Left ventricle myocardium inferior (tissue), 1 donor: ENCODE measurements at places on chromosomes 5 and 9.

DNA sequence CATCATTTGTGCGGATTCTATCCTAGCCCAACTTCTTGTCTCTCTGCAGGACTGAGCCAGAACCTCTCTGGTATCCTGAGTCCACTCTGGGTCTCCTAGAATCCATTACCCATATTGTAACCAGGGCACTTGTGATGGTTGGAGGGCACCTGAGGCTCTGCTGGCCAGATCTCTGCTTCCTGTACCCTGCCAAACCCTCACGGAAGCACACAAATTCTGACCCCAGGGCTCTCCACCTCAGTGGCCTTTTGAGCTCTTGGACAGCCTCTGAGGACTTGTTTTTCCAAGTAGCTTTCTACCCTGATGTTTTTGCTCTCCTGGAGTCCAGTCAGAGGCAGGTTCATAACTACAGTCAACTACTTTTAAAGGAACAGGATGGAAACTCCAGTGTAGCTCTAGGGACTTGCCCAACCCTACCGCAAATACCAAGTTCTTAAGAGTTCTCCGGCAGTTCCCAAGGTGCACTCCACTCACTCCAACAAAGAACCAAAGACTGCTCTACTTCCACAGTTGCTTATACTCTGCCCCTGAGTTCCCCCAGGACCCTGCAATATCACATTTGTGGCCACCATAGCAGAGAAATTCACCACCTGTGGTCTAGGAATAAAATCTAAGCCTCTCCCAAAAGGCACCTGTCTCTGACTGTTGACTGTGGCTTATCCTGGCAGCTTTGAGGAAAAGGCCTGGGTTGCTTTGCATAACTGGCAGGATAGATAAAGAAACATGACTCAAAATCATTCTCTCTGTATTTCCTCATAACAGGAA, 9.6 kb downstream of the PIP5K1B start:
- no peak for DNase-seq

DNA sequence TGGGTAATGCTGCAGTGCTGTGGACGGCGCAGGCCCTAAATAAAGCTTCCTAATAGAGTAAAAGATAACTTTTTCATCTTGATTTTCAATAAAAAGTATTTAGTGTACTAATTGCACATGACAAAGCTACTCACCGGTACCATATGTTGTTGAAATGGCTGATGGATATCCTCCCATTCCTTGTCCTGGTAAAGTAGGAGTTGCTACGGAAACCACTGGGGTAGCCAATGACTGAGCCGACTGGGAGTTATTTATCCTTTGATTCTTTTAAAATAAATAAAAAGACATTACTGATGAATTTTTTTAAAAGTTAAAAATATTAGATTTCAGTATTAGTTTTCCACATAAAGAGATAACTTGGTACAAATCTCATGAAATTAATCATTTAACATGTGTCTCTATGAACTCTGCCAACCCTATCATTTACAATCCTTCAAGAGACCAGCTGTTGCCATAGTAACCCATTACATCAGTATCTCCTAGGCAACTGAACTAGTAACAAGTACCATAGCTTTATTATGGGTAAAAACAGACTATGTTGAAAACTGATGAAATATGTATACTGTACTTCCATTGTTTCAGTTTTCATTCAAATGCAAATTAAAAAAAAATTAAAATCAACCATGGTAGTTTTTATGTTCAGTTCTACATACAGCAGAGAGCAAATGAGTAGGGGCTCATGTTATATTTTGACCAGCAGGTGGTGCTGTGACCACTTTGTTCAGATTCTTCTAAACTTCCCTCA, 153.7 kb downstream of the MEF2C start:
- DNase-seq, result peak; percentile 15

- no peak for DNase-seq
Observed at GRCh38 chr5:76393035-76393680, 9.9 kb upstream of the IQGAP2 start.

- no peak for DNase-seq
Observed at GRCh38 chr5:119316086-119316485, 39.7 kb upstream of the TNFAIP8 start.

GRCh38 chr5:118228489-118228888, 759.9 kb downstream of the DTWD2 start:
- no peak for DNase-seq

- DNase-seq, result no peak
Observed at GRCh38 chr5:142133330-142134206, 25.0 kb downstream of the NDFIP1 start.

DNA sequence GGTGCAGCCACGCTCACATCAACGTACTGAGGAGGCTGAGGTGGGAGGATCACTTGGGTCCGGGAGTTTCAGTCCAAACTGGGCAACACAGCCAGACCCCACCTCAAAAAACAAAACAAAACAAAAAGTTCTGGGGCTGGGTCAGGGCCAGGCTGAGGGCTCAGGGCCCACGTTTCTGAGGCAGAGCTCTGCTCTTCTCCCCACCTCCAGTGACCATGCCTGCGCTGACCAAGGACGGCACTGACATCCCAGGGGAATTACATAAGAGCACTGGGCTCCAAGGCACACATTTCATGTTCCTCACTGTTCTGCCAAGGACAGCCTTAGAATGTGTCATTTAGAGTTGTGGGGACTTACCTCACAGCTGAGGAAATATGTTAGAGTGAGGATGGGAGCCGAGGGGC, 40.4 kb upstream of the TESK1 start:
- no peak for DNase-seq

- DNase-seq, result no peak
Observed at GRCh38 chr9:21758540-21758939, 43.9 kb upstream of the MTAP start.

- DNase-seq, result no peak
Observed at GRCh38 chr5:142976861-142977260, 206.7 kb downstream of the ARHGAP26 start.

- no peak for DNase-seq
Observed at GRCh38 chr5:91042936-91043255, 340.2 kb downstream of the ARRDC3 start.

DNA sequence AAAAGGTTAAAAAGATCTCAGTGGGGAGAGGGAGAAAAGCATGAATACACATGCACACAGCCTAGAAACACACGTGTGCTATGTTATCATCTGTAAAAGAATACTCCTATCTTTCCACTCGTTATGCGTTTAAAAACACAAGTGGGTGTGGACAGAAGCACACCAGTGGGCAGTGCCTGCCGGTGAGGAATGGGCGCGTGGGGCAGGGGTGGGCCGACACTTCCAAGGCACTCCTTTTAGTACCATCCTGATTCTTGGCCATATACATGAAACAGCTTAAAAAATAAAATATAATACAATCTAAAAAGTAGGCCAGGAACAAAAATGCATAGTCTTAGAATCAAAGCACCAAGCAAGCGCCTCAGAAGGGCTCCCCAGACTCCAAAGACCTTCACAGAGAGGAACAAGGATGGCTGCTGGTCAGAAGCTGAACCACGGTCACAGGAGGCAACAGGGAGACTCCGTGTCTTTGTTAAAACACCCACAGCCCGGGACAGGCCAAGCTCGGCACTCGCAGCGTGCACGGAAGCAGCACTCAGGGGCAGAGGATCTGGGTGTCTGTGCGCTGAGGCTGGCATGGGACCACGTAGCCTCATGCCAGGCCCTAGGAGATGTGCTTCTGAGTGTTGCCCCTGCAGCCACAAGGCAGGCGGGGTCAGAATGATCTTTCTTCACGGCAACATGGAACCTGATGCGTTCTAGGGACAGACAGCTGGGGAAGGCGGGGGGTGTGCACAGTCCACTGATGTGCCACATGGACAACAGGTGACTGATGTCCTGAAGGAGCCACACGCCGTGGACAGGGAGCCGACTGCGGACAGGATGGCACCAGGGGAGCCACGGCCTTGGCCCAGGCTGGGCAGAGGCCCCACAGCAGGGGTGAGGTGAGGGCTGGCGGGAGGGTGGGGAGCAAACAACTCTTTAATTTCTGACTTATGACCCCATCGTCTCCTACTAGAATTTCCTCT, 15.9 kb downstream of the BRD9 start:
- DNase-seq, result no peak

- no peak for DNase-seq
Observed at GRCh38 chr5:116536316-116537083, 38.1 kb downstream of the SEMA6A start.

- no peak for DNase-seq
Observed at GRCh38 chr9:109935406-109936087, 155.5 kb downstream of the PALM2AKAP2 start.
